ENCODE measurements at places on chromosomes 3 and 15. TPM values are rescaled to one million over a fixed set of nuclear protein-coding genes. Genes with fewer than 3 reads are reported as not detected.
A peak's percentile ranks its signal among the peaks of the same experiment; 100 is the strongest.

DNA sequence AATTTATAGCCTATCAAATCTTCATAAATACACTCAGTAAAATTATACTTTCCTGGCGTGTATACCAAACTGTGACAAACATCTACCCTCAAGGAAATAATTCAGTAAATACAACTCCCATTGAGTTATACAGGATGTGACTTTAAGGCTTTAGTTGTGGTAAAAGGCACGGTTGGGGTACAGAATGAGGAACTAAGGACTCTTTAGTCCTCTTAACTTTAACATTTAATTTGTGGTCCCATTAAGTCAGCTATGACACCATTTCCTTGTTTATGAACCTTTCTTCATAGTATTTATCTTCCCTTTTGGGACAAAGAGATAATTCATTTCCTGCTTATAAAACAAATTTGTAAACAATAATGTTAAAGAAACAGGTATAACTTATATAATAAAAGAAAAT is 30.2 kb downstream of the IFT80 start:
- H3K27ac ChIP-seq = no peak overlapping the region
- DNase-seq = no peak
- no peaks in the 10 kb centered on the region for H3K4me1 ChIP-seq

GRCh38 chr3:38108649-38109579 is 28.0 kb downstream of the ACAA1 start:
- H3K27me3 ChIP-seq = no peaks in the 10 kb centered on the region
- peak; percentile 20 for DNase-seq

- H3K36me3 ChIP-seq = peaks cover 48% of the 10 kb centered on the region
- no peaks in the 10 kb centered on the region for H3K4me1 ChIP-seq
- no peaks in the 10 kb centered on the region for H3K27me3 ChIP-seq
- no peak for DNase-seq
- peak overlapping the region; percentile 91 for H3K4me3 ChIP-seq
Observed at GRCh38 chr15:75368689-75369239, 357 bp upstream of the MAN2C1 start.

The TGM4 gene
- not detected for total RNA-seq

- DNase-seq = no peak
- H3K27ac ChIP-seq = no peak overlapping the region
- peaks cover 3% of the 10 kb centered on the region for H3K36me3 ChIP-seq
- 0 out of 2 replicates have a peak, but pooled peaks cover 3% of the 10 kb centered on the region for H3K27me3 ChIP-seq
- peak overlapping the region; percentile 91 for H3K4me3 ChIP-seq
Observed at GRCh38 chr15:65423976-65424679, 1.4 kb upstream of the IGDCC4 start.

The KLHDC8B gene
- 13.5 TPM for total RNA-seq

The GUCA1C gene
- total RNA-seq = not detected

DNA sequence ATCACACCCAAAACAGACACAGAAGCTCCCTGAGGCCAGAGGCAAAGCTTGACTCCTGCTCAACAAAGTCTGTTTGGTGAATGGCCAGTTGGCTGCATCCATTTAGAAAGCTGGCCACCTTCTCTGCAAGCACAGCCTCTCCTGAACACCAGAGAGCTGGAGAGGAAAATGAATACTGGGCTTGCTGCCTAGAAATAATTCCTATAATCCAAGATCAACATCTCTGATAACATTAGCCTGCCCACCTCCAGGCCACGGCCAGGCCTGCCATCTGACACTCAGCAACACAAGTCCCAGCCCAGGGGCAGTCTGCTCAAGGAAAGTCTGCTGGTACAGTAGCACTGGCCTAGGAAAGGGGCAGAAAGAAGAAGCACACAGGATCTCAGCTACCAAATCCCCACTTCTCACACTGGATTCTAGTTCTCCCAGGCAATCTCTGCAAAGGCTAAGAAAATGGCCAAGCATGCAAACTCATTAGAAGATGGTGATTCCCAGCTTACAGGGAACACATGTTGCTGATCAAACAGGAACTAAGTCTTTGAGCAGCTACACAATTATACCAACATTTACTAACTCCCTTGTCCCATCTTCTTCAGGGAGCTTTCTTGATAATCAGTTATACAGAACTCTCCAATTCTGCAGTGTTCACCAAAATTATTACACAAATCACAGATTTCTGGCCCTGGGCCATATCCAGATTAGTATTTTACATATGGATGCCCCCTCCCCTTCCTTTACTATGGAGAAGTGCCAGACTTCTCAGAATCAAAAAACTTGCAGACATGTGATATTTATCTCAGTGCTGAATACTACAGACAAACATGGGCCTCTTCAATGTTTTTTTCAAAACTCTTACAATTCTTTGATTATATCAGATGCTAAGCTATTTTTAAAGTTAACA is 9.9 kb downstream of the TBC1D2B start:
- no peak overlapping the region for H3K4me3 ChIP-seq
- H3K36me3 ChIP-seq = no peaks in the 10 kb centered on the region
- H3K27ac ChIP-seq = no peak overlapping the region
- H3K4me1 ChIP-seq = peaks cover 19% of the 10 kb centered on the region
- no peak for DNase-seq

The SRPRB gene
- 54.8 TPM for total RNA-seq

GRCh38 chr3:53731934-53732624 is 114.1 kb downstream of the CHDH start:
- no peaks in the 10 kb centered on the region for H3K36me3 ChIP-seq
- H3K4me1 ChIP-seq = no peaks in the 10 kb centered on the region
- no peak for DNase-seq

The NR2F2 gene
- total RNA-seq = 0.24 TPM

DNA sequence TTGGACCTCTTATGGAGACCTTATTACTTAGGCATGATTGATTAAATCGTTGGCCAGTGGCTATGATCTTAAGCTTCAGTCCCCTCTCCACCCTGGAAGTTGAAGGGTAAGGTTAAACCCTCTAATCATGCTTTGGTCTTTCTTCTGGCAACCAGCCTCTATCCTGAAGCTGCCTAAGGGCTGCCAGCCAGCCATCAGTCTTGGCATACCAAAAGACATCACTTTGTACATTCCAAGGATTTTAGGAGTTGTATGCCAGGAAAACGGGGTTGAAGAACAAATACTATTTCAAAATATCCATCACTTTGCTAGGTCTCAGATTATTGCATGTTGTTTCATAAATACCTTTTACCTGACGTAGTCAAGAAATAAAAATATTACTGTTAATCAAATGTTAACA is 28.9 kb downstream of the UBE2E2 start:
- H3K27me3 ChIP-seq = no peaks in the 10 kb centered on the region
- DNase-seq = no peak
- no peak overlapping the region for H3K4me3 ChIP-seq
- H3K36me3 ChIP-seq = no peaks in the 10 kb centered on the region
- peaks cover 3% of the 10 kb centered on the region for H3K4me1 ChIP-seq

The ATP10A gene
- total RNA-seq = 3.9 TPM

DNA sequence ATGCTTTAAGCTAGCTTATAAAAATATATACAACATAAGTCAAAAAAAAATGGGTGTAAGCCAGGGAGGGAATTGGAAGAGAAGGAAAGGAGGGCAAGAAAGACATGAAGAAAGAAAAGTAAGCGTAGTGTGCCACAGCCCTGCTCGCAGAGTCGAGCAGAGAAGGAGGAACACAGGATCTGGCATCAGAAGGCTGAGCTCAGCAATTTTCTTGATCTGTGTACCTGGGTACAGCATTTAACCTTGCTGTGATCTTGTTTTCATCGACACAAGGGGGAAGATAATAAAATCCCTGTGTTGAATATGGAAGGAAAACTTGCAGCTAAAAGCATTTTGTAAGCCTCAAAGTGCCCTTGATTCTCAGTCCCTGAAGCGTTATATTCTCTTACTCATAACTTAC is 23.7 kb upstream of the C2CD4B start:
- DNase-seq = no peak
- H3K27ac ChIP-seq = no peak overlapping the region
- no peaks in the 10 kb centered on the region for H3K27me3 ChIP-seq
- no peaks in the 10 kb centered on the region for H3K4me1 ChIP-seq
- H3K36me3 ChIP-seq = no peaks in the 10 kb centered on the region

The ZBED2 gene
- total RNA-seq = not detected

- H3K36me3 ChIP-seq = no peaks in the 10 kb centered on the region
- no peaks in the 10 kb centered on the region for H3K27me3 ChIP-seq
- H3K4me3 ChIP-seq = peak within 1 kb of the TSS; percentile 57
- peak; percentile 96 for DNase-seq
- no peak within 1 kb of the TSS for H3K27ac ChIP-seq
- H3K4me1 ChIP-seq = peaks cover 2% of the 10 kb centered on the region
Observed at GRCh38 chr3:49903451-49904424, at the start of gene MST1R. TSS of gene MST1R (minus strand) at chr3:49903873. CDS start at chr3:49903609, 264 bp downstream.

- H3K27me3 ChIP-seq = no peaks in the 10 kb centered on the region
- no peak for DNase-seq
- H3K27ac ChIP-seq = no peak overlapping the region
- peaks cover 34% of the 10 kb centered on the region for H3K4me1 ChIP-seq
Observed at GRCh38 chr15:67145312-67145610, 79.9 kb downstream of the SMAD3 start.

DNA sequence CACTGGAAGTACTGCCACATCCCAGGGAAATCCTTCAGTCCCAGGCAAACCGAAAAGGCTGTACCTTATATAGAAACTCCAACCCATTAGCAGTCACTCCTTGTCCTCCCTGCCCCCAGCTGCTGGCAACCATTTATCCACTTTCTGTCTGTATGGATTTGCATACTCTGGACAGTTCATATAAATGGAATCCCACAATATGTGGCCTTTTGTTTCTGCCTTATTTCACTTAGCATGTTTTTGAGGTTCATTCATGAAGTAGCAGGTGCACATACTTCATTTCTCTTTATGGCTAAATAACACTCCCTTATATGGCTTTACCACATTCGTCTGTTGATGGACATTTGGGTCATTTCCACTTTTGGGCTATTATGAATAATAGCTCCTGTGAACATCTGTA is 51.6 kb upstream of the CMTM8 start:
- no peak for DNase-seq
- H3K36me3 ChIP-seq = no peaks in the 10 kb centered on the region
- no peaks in the 10 kb centered on the region for H3K27me3 ChIP-seq

DNA sequence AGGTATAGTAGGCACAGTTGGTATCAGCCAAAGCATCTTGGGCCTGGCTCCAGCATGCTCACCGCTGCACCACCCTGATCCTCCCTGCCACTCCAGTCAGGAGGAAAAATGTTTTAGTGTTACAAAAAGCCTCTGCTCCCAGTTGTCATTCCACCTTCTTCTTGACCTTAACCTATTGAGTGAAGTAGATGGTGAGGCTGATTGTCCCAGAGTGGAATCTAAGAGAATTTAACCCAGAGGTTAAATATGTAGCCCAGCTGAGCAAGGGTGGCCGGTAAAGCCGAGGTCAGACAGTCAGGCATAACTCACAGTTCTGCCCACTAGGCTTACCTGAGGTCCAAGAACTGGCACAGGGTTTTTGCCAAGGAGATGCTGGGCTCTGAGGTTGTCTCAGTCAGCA is 30.7 kb upstream of the TNIK start:
- no peaks in the 10 kb centered on the region for H3K4me1 ChIP-seq
- DNase-seq = no peak
- H3K27me3 ChIP-seq = no peaks in the 10 kb centered on the region
- H3K36me3 ChIP-seq = no peaks in the 10 kb centered on the region

GRCh38 chr15:38010395-38010794 is 76.0 kb downstream of the TMCO5A start:
- H3K4me1 ChIP-seq = no peaks in the 10 kb centered on the region
- no peak overlapping the region for H3K4me3 ChIP-seq
- no peaks in the 10 kb centered on the region for H3K27me3 ChIP-seq

DNA sequence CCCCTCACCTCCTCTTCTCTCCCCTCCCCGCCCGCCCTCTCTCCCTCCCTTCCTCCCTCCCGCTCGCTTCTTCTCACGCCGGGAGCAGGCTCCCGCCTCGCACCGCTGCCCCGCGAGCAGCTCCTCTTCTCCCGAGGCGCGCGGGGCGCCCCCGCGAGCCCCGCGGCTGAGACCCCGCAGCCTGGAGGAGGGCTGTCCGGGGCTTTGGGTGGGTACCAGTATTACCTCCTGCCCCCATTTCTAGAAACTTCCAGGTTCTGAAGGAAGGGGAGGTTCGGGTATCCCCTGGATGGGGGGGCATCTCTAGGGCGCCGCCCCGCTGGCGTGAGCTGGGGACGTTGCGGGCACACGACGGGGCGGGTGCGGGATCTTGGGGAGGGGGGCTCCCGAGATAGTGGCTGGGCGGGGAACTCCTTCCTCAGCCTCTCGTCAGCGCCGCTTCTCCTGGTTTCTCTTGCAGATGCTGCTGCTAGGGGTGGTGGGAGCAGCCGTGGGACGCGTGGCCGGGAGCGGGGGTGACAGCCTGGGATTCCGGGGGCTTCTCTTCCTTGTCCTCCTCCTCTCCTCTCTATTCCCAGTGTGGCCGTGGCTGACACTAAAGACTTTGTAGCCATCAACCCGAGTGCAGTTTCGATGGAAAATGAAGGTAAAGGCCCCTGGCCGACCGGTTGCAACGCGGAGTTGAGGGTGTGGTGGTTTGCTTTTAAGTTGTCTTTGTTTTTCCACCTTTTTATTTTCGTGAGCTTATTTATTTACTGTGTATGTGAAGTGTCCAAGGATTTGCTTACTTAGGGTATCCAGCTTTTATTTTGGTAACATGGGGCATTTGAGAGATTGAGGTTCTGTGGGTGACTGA is 474 bp downstream of the ATP2C1 start:
- no peaks in the 10 kb centered on the region for H3K36me3 ChIP-seq
- H3K4me3 ChIP-seq = peak overlapping the region; percentile 93
- H3K27ac ChIP-seq = no peak overlapping the region
- peaks cover 3% of the 10 kb centered on the region for H3K4me1 ChIP-seq
- no peaks in the 10 kb centered on the region for H3K27me3 ChIP-seq
- peak; percentile 40 for DNase-seq

- DNase-seq = peak; percentile 23
- no peaks in the 10 kb centered on the region for H3K36me3 ChIP-seq
- no peak overlapping the region for H3K4me3 ChIP-seq
- H3K27me3 ChIP-seq = no peaks in the 10 kb centered on the region
Observed at GRCh38 chr3:128317101-128317697, 149.5 kb downstream of the DNAJB8 start.

The TMIE gene
- 0.66 TPM for total RNA-seq

GRCh38 chr15:62748196-62748595 is 294.4 kb upstream of the TPM1 start:
- H3K27me3 ChIP-seq = no peaks in the 10 kb centered on the region
- no peaks in the 10 kb centered on the region for H3K36me3 ChIP-seq
- H3K27ac ChIP-seq = no peak overlapping the region

The SLC12A1 gene
- total RNA-seq = 0.04 TPM

DNA sequence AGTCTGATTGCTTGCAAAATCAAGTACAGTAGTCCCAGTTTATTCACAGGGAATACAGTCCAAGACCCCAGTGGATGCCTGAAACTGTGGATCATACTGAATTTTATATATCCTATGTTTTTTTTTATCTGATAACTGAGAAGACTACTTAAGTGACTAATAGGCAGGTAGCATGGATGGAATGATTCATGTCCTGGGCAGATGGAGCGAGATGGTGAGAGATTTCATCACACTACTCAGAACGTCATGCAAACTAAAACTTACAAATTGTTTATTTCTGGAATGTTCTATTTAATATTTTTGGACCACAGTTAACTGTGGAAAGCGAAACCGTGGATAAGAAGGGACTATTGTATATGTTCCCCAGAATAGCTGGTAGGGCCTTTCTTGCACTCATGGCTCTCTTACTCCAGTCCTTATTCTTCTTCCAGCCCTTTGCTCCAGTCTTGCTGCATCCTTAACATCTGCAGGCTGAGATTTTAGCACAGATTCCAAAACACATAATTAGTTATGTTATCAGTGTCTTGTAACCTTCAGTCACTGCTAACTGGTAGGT is 290.0 kb downstream of the ADAMTSL3 start:
- no peak overlapping the region for H3K27ac ChIP-seq
- no peaks in the 10 kb centered on the region for H3K36me3 ChIP-seq
- no peaks in the 10 kb centered on the region for H3K4me1 ChIP-seq
- H3K27me3 ChIP-seq = no peaks in the 10 kb centered on the region
- no peak for DNase-seq
- H3K4me3 ChIP-seq = no peak overlapping the region

- H3K27ac ChIP-seq = no peak overlapping the region
- H3K36me3 ChIP-seq = no peaks in the 10 kb centered on the region
- no peaks in the 10 kb centered on the region for H3K27me3 ChIP-seq
- H3K4me1 ChIP-seq = no peaks in the 10 kb centered on the region
Observed at GRCh38 chr3:15542614-15543013, 21.1 kb upstream of the COLQ start.

All from H9 (cell line).